ENCODE measurements at places on chromosomes 6 and 20.

DNA sequence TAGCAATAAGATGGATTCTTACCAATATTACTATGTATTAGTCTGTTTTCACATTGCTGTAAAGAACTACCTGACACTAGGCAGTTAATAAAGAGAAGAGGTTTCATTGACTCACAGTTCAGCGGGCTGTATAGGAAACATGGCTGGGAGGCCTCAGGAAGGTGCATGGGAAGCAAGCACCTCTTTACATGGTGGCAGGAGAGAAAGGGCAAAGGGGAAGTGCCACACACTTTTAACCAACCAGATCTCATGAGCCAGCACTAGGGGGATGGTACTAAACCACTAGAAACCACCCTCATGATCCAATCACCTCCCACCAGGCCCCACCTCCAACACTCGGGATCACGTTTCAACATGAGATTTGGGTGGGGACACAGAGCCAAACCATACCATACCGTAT lies 40.7 kb upstream of the CCDC167 start:
- no peak for DNase-seq

DNA sequence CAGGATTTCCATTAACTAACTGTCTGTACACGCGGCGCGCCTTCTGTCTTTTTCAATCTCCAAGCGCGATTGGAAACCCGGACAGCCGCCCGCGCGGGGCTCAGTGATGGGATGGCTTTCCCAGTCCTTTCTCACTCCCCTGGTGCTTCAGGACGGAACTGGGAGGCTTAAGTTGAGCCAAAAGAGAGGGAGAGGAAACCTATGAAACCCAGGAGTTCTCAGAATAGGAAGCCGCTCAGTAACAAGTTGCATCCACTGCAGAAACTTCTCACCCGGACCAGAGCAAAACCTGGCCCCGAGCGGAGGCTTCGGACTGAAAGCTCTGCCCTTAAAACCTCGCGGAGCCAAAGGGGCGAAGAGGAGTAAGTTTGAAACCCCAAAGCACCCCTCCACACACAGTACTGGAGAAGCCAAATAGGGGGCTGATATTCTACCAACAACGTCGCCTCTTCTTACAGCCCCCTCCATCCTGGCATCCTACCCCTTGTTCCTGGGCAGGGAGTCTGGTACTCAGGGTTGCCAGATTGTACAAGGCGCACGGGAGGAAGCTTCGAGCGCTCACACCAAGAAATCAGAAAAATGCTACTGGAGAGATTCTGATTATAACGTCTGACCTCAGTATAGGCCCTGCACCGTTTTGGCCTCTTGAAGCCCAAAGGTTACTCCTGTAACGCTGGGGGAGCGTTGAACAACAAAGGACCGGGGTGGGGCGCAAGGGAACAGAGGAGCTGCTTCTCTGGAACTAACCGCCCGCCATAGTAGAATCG lies 906 bp upstream of the COL12A1 start:
- DNase-seq = no peak

GRCh38 chr6:156687789-156688619 lies 89.2 kb upstream of the ARID1B start:
- peak; percentile 49 for DNase-seq

GRCh38 chr6:128135325-128135724 lies 234.5 kb upstream of the THEMIS start:
- DNase-seq = no peak

GRCh38 chr6:37936906-37937305 lies 117.4 kb downstream of the ZFAND3 start:
- DNase-seq = no peak

GRCh38 chr20:16621435-16622141 lies 48.3 kb upstream of the KIF16B start:
- DNase-seq = no peak

GRCh38 chr20:63099456-63100173 lies 92.9 kb upstream of the BHLHE23 start:
- DNase-seq = no peak

DNA sequence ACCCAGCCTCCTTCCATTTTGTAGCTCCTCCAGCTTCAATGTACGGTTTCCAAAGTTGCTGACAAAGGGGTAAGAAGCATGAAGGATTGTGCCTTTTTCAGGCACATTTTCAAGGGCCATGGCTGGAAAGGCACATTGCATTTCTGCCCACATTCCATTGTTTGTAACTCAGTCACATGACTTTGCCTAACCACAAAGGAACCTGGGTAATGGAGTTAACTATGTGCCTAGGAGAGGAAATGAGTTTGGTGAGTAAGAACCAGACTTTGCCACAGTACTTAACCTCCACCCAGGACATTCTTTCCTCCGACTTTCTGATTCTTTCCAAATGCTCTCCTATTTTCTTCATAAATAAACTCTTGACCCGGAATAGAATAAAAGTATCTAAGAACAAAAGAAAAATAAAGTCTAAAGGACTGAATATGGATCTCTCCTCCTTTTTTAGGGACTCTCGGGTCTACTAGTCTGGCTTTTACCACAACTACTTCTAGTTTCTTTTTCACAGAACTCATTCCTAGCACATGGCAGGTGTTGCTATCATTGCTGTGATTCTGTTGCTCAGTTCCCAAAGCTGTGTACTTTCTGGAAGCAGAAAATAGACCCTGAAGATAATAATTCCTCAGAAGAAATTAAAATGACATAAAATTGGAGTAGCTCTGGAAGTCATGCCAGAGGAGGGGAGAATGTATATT lies 81.5 kb upstream of the ISM1 start:
- DNase-seq = peak; percentile 25

DNA sequence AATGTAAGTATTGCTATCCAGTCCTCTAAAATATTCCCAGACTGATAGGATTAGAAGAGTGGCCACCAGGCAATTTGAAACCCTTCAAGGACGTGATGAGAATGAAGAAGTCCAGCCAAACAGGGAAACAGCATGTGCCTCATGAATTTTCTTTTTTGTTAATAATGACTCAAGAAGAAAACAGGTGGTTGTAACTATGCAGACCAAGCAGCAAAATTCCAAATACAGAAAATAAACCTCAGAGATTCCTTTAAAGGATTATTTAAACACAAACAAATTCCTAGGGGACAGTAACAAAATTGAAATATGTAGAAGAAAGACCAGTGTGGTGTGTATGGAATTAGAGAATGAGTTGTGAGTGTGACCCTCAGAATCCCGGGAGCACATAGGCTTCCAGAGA lies 239.2 kb downstream of the KCNQ5 start:
- DNase-seq = peak; percentile 48

All from fibroblast of lung (primary cell).